Spinal cord (tissue), 10 donors: ENCODE measurements at places on chromosomes 1 and 21.

- no peak for DNase-seq
Measured at GRCh38 chr1:156895455-156895812, 1.9 kb downstream of the PEAR1 start.

GRCh38 chr1:233790662-233791371 is 113.7 kb upstream of the SLC35F3 start:
- peak; percentile 46 for DNase-seq

GRCh38 chr1:226981838-226982237 is 41.7 kb downstream of the COQ8A start:
- DNase-seq, result no peak

- DNase-seq, result no peak
Measured at GRCh38 chr1:208008534-208008933, 97.6 kb upstream of the CD34 start.

DNA sequence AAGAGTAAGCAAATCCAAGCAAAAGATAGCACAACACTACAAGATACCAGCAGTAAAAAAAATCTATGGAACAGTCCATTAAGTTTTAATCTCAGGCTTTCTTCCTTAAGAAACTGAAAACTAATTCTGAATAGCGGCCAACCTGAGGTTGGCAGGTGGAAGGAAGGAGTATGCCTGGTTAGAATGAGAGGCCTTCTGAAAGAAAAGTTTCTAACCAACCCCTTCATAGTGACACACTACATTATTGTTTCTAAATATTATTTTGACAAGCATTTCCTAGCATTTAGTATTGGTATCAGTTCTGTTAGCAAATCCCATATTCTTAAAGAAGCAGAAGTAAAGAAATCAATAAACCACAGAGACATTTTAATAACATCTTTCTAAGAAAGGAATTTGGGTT is 205.7 kb upstream of the PTBP2 start:
- no peak for DNase-seq

GRCh38 chr1:22177354-22178003 is 34.6 kb upstream of the WNT4 start:
- DNase-seq, result no peak

- DNase-seq, result no peak
Measured at GRCh38 chr1:241343956-241344355, 13.0 kb downstream of the RGS7 start.

GRCh38 chr1:172723251-172723650 is 64.3 kb downstream of the FASLG start:
- DNase-seq, result no peak
